ENCODE measurements at places on chromosomes 3 and 15.

- no peak for DNase-seq
Measured at GRCh38 chr3:10334459-10334858, 13.5 kb upstream of the SEC13 start.

DNA sequence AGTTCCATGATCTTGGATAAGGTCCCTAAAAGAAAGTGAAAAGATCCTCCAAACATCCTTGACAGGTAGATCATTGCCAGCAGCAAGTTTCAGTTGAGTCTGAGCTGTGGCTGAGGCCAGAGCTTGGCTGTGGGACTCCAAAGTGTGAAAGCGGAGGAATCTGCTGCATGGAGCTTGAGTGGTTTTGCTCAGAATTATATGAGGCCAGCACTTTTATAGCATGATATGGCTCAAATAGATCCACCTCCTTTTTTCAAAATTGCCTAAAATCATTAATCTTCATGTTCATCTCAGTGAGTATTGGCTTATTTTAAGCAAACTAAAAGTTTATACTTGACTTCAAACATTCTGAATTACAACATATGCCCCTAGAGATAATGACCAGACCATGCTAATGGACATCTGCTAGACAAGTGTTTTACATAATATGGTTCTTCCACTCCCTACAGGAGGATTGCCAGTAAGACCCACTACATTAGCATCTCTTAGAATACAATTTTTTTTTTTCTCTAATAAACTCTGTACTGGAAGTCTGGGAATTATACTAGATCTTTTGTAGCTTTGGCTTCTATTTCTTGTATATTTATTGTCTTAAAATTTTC lies 368.1 kb downstream of the ZPLD1 start:
- no peak for DNase-seq

DNA sequence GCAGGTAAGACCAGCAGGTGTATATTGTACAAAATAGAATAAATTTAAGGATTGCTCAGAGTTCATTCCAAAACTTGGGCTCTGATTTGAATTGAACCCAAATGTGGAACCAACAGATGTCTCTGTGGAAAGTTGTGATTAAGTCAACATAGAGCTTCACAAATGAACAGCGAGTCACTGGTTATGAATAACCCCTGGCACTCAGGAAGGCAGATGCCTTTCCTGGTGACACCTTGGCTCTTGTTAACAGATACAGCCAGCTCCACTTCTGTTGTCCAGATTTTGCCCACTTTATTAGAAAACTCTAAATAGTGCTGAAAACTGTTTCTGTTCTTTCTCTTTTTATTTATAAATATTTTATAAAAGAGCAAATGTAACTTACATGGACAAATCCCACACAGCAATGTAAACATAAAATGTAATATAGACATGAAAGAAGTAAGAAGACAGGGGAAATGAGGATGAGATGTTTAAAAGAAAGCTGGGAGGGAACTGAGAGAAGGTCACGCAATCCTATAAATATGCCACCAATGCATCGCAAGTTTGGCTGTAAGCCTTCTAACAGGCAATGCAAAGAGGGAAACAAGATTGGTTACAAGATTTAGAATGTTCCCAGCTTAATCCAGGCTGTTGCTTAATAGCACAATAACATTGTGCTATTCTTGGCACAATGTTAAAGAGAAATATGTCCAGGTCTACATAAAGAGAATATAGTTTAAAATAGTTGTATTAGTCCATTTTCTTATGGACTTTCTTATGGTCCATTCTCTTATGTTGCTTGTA lies 495.5 kb downstream of the TAFA4 start:
- DNase-seq = no peak

DNA sequence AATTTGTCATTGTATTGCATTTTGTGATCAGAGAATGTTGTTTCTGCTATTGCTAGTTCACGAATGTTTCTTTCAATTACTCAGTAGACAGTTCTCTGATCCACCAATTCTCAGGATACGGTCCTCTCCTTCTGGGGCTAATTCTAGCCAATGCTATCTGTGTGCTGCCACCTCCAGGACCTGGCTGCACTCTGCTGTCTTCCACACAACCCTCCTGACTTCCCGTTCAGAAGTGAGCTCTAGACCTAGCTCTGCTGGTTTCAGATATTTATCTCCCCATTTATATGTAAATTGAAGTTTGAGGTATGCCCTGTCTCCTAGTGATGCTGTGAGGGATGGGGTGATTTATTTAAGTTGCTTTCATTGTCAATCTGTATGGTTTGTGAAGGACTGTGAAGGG lies 21.7 kb upstream of the UBL7 start:
- no peak for DNase-seq

DNA sequence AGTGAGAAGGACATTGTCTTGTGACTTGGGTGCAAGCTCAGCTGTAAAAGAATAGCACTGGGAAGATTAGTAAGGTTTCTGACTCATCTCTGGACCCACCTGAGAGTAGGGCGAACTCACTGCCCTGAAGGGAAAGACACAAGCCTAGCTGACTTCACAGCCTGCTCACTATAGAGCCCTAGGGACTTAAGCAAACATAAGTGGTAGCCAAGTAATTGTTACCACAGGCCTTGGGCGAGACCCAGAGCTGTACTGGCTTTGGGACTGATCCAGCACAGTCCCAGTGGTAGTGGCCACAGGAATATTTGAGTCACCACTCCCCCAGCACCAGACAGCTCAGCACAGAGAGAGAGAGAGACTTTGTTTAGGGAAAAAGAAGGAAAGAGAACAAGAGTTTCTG lies 429.9 kb downstream of the TBL1XR1 start:
- no peak for DNase-seq

GRCh38 chr3:28799084-28799483 lies 450.5 kb upstream of the AZI2 start:
- no peak for DNase-seq

Measured in globus pallidus (tissue), 1 donor.